ENCODE measurements at places on chromosomes 1 and 21.
A peak's percentile ranks its signal among the peaks of the same experiment; 100 is the strongest.

DNA sequence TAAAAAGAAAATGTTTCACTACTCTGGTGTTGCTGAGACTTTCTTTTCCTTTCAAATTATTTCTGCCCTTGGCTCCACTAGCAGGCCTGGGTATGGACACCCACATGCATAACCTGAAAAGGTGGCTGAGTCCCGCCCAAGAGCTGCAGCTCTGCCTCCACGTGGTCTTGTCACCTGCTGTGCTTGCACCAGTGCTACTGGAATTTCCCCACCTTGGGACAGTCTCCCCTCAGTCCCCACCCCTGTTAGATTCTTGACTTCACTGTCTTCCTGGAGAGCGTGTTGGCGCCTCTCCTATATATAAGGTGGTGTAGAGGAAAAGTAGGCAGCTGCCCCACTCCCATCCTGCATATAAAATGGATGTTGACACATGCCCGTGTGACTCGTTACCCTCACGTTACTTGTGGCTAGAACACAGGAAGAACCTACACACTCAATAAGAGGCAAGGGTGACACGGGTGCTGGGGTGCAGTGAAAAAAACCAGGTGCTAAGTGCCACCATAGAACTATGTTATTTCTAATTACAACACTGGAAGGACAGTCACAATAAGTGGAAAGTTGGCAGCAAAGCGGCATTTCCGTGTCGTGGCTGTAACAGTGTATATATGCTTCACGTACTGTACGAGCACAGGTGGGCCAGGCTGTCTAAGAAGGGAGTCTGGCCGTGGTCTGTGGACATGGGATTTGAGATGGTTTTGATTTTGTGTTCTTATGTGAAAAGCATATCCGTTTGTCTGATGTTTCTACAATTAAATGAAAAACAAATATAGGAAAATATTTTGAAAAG is 61.0 kb downstream of the POFUT2 start:
- no peak for DNase-seq
- peak overlapping the region; percentile 51 for H3K27ac ChIP-seq
- H3K36me3 ChIP-seq: peaks cover 26% of the 10 kb centered on the region
- no peaks in the 10 kb centered on the region for H3K27me3 ChIP-seq
- H3K4me1 ChIP-seq: peaks cover 17% of the 10 kb centered on the region

DNA sequence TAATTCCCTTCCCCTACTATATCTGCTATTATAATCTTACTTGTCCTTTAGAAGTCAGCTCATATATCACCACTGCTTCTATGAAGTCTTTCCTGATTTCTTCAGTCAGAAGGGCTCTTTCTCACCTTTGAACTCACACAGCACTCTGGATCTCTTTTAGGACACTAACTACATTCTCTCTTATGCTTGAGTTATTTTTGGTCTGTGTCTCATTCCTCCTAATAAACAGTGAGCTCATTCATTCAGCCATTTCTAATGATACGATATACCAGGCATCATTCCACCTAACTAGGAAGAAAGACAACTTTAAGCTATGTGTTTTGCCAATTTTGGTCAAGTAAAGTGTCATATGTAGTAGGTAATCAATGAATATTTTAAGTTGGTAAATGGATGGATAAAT is 1.2 kb upstream of the STYXL2 start:
- peaks cover 3% of the 10 kb centered on the region for H3K36me3 ChIP-seq
- H3K4me1 ChIP-seq: peaks cover 20% of the 10 kb centered on the region
- no peak overlapping the region for H3K27ac ChIP-seq
- H3K4me3 ChIP-seq: no peak overlapping the region

DNA sequence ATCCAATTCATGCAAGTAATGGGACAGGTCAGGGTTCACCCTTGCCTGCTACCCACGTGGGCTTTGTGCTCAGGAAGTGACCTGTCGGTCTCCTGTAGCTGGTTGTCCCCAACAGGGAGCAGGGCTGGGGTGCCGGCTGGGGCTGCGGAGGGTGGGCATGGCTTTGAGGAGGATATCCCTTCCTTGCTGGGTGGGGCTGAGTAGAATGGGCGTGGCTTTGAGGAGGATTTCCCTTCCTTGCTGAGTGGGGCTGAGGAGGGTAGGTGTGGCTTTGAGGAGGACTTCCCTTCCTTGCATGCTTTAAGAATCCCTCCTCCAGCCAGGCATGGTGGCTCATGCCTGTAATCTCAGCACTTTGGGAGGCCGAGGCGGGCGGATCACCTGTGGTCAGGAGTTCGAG is 151.3 kb downstream of the CLIC6 start:
- no peak for DNase-seq
- no peaks in the 10 kb centered on the region for H3K27me3 ChIP-seq
- no peak overlapping the region for H3K27ac ChIP-seq
- H3K4me3 ChIP-seq: no peak overlapping the region

DNA sequence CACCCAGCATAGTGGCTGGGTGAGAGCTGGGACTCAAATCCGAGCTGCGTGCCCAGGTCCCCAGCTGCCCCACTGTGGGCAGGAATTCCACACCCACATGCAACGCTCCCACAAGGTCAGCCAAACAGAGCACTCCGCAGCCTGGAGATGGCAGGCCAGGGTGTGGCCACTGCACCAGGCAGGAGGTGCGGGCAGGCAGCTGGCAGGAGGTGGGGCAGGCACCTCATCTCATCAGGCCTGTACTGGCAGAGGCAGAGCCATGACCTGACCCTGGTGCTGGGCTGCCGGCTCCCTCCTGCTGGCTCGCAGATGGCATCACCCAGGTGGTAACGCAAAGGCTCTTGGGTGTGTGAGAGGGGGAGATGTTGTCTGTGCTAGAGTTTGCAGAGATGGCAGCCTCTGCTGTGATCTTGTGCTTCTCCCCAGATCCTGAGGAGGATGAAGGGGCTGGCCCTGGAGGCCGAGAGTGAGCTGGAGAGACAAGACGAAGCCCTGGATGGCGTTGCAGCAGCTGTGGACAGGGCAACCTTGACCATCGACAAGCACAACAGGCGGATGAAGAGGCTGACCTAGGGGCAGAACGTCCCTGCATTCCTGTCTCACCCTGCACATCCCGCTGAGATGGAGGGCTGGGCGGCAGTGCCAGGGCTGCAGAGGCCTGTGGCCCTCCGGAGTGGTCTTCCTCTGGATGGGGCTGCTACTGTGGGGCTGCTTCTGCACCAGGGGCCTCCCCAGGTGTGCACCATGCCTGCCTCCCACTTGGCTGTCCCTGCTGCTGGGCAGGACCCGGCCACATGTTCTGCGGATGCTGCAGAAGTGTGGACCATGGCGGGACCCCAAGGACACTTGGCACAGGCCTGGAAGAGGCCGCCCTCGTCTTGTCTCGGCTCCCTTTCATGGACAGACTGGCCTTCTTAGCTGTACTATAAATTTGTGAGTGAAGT is 35.1 kb upstream of the PRSS38 start:
- H3K27ac ChIP-seq: no peak overlapping the region
- no peak overlapping the region for H3K4me3 ChIP-seq
- H3K27me3 ChIP-seq: no peaks in the 10 kb centered on the region
- no peak for DNase-seq

- DNase-seq: no peak
- H3K4me1 ChIP-seq: no peaks in the 10 kb centered on the region
- H3K27ac ChIP-seq: no peak overlapping the region
- H3K4me3 ChIP-seq: no peak overlapping the region
These were observed 339.2 kb downstream of the ADGRL2 start for GRCh38 chr1:82139751-82140468.

GRCh38 chr1:73766786-73767348 is 431.1 kb downstream of the LRRIQ3 start:
- no peak overlapping the region for H3K4me3 ChIP-seq
- H3K27me3 ChIP-seq: no peaks in the 10 kb centered on the region
- no peaks in the 10 kb centered on the region for H3K4me1 ChIP-seq
- no peak overlapping the region for H3K27ac ChIP-seq

- no peak overlapping the region for H3K27ac ChIP-seq
- H3K27me3 ChIP-seq: peaks cover 23% of the 10 kb centered on the region
- DNase-seq: no peak
These were observed 5.7 kb downstream of the GPR88 start for GRCh38 chr1:100543640-100544039.

DNA sequence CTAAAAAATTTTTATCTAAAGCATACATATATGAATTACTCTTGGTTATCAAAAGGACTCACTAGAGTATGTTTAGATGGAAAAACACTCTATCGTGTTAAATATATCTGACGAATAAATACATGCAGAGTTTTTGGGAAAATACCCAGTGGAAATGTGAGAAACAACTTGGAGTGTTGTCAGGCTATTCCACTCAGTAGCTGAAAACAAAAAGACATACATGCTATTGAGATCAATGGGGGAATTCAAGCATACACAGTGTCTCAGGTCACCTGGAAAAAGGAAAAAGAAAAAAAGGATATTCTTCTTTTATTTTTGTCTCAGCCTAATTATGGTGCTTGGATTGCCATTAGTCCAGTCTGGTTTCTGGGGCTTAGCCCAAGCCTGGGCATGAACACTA is 247.0 kb upstream of the LYPLAL1 start:
- no peak for DNase-seq
- H3K27ac ChIP-seq: no peak overlapping the region
- no peaks in the 10 kb centered on the region for H3K4me1 ChIP-seq
- no peak overlapping the region for H3K4me3 ChIP-seq
- H3K27me3 ChIP-seq: peaks cover 24% of the 10 kb centered on the region

DNA sequence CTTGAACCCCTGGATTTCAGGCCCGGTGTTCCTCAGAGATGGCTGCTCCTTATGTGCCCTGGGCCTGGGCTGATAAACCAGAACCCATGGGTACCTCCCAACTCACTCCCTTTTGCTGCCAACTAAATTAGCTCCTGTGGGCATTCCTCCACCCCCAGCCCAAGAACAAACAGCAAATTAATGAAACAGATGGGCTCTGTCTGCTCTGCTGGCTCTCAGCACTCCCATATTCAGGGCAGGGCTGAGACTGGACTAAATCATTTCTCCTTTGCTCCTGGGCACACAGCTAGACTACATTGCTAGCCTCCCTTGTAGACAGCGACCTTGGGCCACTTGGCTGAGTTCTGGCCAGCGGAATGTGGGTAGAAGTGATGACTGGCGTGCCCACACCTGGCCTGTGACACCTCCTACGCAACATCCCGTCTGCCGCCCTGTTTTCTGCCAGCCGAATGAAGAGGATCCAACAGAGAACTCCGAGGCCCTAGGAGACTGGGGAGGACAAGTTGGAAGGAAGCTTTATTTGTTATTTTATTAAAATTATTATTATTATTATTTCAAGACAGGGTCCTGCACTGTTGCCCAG is 101.9 kb upstream of the DISP3 start:
- no peak overlapping the region for H3K27ac ChIP-seq
- H3K36me3 ChIP-seq: no peaks in the 10 kb centered on the region
- H3K4me1 ChIP-seq: peaks cover 28% of the 10 kb centered on the region
- no peak overlapping the region for H3K4me3 ChIP-seq

GRCh38 chr21:34732388-34732821 is 63.6 kb downstream of the CLIC6 start:
- peaks cover 16% of the 10 kb centered on the region for H3K27me3 ChIP-seq
- H3K36me3 ChIP-seq: no peaks in the 10 kb centered on the region
- H3K4me3 ChIP-seq: no peak overlapping the region
- DNase-seq: no peak
- no peak overlapping the region for H3K27ac ChIP-seq

DNA sequence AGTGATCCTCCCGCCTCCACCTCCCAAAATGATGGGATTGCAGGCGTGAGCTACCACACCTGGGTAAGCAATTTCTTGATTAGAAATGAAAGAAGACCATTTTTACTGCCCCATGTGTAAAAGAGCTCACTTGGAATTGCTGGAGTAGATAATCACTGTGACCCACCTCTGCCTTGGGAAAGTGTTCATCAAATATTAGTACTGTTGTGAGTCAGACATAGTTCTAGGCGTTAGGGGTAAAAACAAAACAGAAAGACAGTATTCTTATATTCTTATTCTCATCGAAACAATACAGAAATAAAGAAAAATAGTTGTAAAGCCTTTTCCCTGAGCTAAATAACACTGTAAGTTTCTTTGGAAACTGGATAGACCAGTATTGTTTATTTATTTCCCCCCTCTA is 36.2 kb downstream of the CELF3 start:
- no peak overlapping the region for H3K4me3 ChIP-seq
- H3K27me3 ChIP-seq: no peaks in the 10 kb centered on the region
- no peak for DNase-seq
- H3K36me3 ChIP-seq: peaks cover 31% of the 10 kb centered on the region
- peaks cover 8% of the 10 kb centered on the region for H3K4me1 ChIP-seq

DNA sequence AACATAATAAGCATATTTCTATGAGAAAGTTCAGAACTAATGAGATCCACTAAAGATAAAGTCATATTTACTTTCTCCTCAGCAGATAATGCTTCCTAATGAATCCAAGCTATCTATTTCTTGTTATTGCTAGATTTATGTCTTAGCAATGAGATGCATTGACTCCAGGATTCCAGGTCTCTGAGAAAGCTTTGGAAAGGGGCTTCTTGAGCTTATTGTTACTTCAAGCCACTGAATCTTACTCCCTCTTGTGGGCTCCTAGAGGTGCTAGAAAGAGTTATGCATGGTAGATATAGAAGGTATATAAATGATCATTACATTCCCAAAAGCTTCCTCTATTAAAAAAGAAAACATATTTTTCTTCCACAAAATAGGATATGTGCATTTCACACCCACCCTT is 246.4 kb upstream of the ADAMTS5 start:
- no peaks in the 10 kb centered on the region for H3K36me3 ChIP-seq
- H3K4me1 ChIP-seq: no peaks in the 10 kb centered on the region
- no peak overlapping the region for H3K4me3 ChIP-seq
- DNase-seq: no peak
- H3K27me3 ChIP-seq: no peaks in the 10 kb centered on the region

DNA sequence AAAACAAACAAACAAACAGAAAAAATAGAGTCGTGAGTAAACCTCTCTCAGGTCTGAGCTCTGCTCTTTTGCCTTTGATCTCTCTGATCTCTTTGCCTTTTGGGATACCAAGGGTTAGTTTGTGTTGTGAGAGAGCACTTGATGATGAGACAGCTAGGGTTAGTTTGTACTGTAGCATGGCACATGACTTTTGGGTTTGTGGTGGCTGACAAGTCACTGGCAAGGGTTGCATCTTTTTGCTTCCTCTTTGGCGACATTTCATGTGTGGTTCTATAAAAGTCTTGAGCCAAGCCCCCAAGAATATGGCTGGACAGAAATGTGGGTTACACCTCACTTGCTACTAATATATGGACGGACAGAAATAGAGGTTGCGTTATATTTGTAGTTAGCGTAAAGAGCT is 60.5 kb downstream of the TESK2 start:
- peaks cover 14% of the 10 kb centered on the region for H3K4me1 ChIP-seq
- no peaks in the 10 kb centered on the region for H3K27me3 ChIP-seq
- H3K4me3 ChIP-seq: no peak overlapping the region
- H3K36me3 ChIP-seq: peaks cover 2% of the 10 kb centered on the region
- peak overlapping the region; percentile 42 for H3K27ac ChIP-seq
- no peak for DNase-seq

DNA sequence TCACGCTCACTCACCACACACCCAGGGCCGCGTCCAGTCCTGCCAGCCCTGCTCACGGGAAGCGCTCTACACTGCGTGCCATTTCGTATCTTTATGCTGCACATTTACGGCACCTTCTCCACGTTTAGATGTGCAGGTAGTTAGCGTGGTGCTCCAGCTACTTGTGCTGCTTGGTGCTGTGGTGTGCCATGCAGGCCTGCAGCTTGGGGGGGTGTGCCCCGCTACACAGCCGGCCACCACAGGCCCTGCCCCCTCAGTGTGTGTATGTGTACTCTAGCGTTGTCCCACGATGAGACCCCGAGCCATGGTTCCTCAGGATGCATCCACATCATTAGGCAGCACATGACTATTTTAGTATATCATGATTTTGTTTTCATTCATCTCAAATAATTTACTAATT is 38.3 kb downstream of the SNAP47 start:
- H3K4me1 ChIP-seq: no peaks in the 10 kb centered on the region
- DNase-seq: no peak
- H3K4me3 ChIP-seq: no peak overlapping the region
- H3K36me3 ChIP-seq: peaks cover 28% of the 10 kb centered on the region
- H3K27ac ChIP-seq: no peak overlapping the region
